Small intestine (tissue), 16 donors: ENCODE measurements at places on chromosomes 16 and 17. TPM values are rescaled to one million over a fixed set of nuclear protein-coding genes. Genes with fewer than 3 reads are reported as not detected.

- peak; percentile 82 for DNase-seq
These were observed 42.3 kb upstream of the CDYL2 start for GRCh38 chr16:80846680-80847079.

- no peak for DNase-seq
These were observed 188.0 kb upstream of the FOXF1 start for GRCh38 chr16:86322283-86322682.

DNA sequence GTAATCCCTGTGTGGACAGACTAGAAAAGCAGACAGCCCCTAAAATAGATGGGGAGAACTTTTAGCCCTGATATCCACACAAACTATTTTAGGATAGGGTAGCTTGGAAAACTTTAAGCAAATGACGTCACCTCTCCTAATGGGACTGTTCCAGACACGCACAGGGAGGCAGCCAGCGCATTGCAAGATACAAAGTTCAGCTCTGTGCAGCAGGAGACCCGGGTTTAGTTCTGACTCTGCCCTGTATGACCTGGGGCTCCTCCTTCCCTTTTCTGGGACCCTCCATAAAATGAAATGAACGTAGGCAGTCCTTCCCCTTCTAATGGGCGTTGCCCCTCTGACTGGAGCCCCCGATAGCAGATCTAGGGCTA is 6.3 kb downstream of the ZNF689 start:
- DNase-seq, result peak; percentile 49

- no peak for DNase-seq
These were observed 33.9 kb downstream of the CYTH1 start for GRCh38 chr17:78748048-78748729.

DNA sequence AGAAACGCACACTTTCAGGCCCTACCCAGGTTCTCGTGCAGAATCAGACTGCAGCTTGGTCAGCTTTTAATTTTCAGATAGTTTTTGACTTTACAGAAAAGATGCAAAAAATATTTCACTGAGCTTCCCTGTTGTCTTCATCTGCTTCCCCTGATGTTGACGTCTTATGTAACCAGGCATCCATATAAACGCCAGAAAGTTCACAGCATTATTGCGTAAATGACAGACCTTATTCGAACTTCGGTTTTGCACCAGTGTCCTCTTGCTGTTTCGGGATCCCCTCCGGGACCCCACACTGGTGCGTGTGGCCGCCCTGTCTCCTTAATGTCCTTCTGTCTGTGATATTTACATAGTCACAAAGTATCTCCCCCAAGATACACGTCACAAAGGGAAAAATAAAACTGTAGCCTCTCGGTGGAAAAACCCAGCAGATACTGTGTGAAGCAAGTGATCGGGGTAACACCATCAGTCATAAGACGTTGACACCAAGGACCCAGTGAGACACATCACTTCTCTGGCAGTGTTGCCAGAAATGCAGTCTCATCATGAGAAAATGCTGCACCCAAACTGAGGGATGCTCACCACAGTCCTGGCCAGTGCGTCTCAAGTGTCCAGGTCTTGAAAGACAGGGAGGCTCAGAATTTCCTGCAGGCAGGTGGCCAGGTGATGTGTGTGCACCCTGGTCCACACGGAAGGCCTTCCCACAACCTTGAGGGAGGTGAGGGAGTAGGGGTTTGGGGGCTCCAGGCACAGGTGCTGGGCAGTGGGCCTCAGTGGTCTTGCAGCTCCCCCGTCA is 4.3 kb downstream of the BANP start:
- DNase-seq, result no peak

The OR1F1 gene
- polyA plus RNA-seq, result not detected

The IL34 gene
- 25.2 TPM for polyA plus RNA-seq

The STX1B gene
- polyA plus RNA-seq, result 1.5 TPM
